CD4-positive, CD25-positive, alpha-beta regulatory T cell (primary cell): ENCODE measurements at places on chromosomes 2 and 18. TPM values are rescaled to one million over a fixed set of nuclear protein-coding genes. Genes with fewer than 3 reads are reported as not detected.

- no peak for DNase-seq
These were observed 38.7 kb upstream of the MEX3C start for GRCh38 chr18:51236225-51236624.

- no peak for DNase-seq
These were observed 638 bp upstream of the IRS1 start for GRCh38 chr2:226799976-226800940.

The SLC4A5 gene
- total RNA-seq: 12.7 TPM

The ADNP2 gene
- total RNA-seq: 43.6 TPM

- no peak for DNase-seq
These were observed 47.2 kb downstream of the BOD1L2 start for GRCh38 chr18:57194070-57194469.

DNA sequence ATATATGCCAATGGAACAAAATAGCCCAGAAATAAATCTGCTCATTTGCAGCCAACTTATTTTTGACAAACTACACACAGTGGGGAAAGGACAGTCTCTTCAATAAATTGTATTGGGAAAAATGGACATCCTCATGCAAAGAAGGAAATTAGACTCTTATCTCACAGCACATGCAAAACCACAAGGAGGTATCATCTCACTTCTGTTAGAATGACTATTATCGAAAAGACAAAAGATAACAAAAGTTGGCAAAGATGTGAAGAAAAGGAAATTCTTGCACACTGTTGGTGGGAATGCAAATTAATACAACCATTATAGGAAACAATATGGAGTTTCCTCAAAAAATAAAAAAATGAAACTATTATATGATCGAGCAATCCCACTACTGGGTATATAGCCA, 16.3 kb upstream of the WDR75 start:
- DNase-seq: no peak

GRCh38 chr2:188475945-188476344, 184.3 kb downstream of the GULP1 start:
- DNase-seq: no peak

DNA sequence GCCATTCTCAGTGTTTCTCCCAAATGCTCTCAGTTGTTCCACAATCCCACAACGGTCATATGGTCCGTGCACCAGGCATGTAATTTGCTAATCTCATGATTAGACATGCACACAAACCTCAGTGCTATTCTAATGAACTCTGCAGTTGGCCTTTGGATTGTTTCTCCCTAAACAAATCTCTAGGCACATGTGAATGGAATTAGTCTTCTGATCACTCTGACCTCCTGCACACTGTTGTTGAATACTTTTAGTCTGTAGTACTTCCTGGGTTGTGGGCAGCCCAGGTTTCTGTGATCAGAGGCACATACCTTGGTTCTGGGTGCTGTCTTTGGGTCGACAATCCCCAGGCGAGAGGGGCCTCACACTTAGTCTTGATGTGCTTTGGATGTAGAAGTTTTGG, 498.7 kb upstream of the SPRED2 start:
- no peak for DNase-seq

GRCh38 chr2:65498396-65498795, 66.0 kb upstream of the SPRED2 start:
- no peak for DNase-seq

- peak; percentile 77 for DNase-seq
These were observed 1.6 kb upstream of the PSTPIP2 start for GRCh38 chr18:46073474-46074331.

DNA sequence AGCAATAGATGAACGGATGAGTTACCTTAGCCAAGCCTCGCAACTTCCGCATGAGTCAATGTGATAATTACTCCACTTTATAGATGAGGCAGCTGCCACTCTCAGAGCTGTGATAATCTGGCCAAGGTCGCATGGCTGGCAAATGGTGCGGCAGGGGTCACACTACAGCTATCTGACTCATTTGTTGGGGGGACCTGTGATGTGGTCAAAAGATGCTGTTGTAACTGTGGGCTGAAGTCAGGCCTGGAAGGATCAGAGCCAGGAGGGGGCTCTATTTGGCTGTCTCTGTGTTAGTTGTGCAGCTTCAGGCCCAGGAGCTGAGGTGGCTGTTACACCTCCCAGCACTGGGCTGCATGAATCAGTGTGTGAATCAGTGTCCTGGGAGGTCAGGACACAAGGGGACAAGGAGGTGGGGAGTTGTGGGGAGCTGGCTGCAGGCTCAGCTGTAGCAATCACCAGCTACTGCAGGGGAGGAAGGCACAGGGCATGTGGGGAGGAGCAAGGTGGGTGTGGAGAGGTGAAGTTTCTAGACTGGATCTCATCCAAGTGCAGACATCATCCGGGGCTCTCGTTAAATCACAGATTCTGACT, 33.1 kb downstream of the NGEF start:
- DNase-seq: peak; percentile 7

DNA sequence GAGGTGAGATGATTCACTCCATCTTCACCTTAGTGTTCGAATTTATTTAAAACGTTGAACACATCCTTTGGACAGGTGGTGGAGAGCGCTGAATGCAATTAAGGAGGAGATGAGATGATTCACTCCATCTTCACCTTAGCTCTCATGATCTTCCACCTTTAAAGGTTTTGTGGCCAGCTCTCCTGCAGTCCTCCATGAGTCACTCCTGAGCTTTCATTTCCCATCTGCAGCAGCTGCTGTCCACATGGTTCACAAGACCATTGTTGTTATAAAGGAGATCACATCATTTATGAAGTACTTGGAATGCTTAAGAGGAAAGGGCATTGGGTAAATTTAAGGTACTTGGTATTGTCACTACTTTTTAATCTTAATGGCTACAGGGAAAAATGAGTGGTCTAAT, 298.5 kb downstream of the PAX3 start:
- DNase-seq: no peak

DNA sequence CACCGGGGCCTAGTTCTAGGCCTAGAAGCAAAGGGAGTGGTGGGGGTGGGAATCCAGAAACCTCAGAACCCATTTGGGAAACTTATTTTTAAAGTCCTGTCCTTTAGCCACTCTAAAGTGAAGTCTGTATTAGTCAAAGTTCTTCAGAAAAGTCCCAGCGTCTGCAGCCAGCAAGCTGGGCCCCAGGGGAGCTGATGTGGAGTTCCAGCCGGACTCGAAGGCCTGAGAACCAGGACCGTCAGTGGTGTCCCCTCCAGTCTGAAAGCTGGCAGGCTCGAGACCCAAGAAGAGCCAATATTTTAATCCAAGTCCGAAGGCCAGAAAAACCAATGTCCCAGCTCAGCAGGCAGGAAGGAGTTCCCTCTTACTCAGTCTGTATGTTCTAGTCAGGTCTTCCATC, 32.4 kb downstream of the ID2 start:
- DNase-seq: no peak

DNA sequence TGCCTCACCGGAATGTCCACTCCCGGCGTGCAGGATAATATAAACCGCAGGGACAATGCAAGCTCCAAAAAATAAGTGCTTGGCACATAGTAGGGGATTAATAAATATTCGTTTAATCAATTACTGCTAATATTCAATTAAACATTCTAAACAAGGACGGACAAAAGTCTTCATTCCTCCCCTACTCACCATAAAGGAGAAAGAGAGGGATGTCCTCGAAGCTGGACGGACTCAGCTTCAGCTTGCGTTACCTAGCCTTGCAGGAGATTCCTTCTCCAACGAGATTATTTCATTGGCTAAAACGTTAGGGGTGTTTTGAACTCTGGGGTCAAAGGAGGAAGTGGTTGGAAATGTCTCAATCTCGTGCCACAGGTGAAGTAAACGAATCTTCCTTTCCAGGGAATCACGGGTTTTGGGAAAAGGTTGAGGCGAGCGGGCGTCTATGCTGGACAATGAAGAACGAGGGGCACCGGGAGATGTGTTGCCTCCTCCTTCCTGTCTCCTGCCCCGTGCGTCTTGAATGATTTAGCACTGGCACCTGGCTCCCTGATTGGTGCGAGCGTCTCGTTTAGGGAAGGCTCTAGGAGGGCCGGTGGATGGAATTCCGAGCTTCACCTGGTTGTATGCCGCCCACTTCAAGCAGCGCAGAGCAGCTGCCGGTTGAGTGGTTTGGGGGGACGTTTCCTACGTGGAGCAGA, 2.0 kb upstream of the GAD1 start:
- DNase-seq: no peak

DNA sequence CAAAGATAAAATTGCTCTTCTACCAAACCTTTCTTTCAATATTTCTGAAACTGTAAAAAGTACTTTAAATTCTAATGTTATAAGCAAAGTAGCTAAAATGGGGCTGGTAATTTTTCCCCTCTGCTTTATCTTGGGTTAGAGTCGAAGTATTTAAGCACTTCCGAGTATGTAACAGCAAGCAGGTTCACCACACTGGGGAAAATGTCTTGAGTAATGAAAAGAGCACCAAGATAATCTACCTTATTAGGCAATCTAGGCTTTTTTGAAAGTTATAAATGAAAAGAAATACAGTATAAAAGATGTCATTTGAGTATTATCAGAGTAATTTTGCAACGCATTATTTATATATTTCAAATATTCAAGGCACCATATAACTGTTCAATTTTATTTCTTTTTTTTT, 687 bp upstream of the DSG3 start:
- DNase-seq: no peak

The ST8SIA5 gene
- not detected for total RNA-seq

DNA sequence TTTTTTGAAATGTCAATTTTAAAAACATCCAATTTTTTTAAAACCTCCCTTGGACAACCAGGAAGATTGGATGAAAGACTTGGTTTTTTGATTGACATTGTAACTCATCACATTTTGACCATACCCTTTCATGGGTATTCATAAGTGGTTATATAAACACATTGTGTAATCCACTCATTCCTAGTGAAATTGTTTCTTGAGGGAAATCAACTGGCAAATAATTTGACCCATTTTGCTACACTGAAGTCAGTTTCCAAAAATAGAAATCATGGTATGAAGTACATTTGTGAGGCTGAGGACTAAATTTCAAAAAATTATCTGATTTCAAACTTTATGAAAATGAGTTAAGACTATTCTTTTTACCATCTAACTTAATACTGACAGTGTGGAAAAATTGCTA, 31.5 kb downstream of the FBXO48 start:
- no peak for DNase-seq

GRCh38 chr2:479031-479430, 191.1 kb upstream of the ALKAL2 start:
- no peak for DNase-seq

- DNase-seq: no peak
These were observed 71.0 kb upstream of the SRD5A2 start for GRCh38 chr2:31651736-31652135.

- DNase-seq: no peak
These were observed 627.1 kb upstream of the SLC8A1 start for GRCh38 chr2:41079011-41079410.

GRCh38 chr2:182598626-182599025, 117.4 kb upstream of the DNAJC10 start:
- no peak for DNase-seq

DNA sequence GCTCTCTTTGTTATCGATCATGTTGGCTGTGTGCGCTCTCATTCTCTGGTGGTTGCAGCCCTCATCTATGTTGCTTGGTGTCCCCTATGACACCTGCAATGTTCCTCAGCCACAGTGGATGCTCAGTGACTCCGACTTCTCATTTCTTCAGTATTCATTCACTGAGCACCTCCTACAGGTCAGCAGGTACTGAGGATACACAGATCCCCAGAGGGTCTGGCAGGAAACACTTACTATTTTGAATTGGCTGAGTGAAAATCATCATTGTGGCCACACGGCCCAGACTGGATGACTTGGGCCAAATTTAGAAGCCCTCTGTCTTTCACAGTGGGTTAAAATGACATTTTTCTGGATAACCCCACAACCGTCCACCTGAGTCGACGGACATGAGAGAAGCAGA, 32.1 kb downstream of the EN1 start:
- no peak for DNase-seq

GRCh38 chr2:208142240-208142924, 3.6 kb downstream of the CRYGB start:
- no peak for DNase-seq

DNA sequence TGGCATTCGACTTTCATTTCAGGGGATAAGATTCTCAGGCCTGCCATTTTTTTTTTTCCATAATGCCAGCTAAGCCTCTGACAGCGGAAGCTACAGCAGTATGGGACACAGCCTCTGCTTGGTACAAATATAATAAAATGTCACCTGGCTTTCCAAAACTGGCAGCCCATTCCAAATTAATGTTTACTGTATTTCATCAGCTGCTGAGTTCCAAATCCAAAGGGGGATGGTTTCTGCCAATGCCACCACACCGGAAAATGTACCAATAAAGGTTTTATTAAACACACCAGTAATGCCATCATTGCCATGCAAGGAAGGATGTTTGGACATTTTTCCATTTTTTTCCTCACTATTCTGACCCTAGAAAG, 275.8 kb upstream of the CCDC68 start:
- no peak for DNase-seq

DNA sequence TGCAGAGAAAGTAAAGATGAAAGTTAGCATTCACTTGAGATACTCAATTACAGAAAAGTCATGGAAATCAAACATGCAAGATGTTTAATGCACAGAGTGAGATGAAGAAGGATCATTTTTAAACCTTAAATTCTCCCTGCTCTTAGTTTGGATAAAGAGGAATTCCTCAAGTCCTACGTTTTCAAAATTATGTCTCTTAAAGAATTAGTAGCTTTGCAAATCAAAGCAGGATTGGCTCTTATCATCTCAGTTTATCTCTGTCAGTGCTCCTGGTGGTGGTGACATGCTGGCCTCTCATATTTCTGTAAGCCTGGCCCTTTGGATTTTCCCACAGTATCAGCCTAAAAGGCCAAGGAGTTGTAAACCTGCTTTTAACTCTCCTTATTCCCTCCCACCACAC, 242.2 kb downstream of the NRXN1 start:
- DNase-seq: no peak

The MAPRE3 gene
- total RNA-seq: 1.7 TPM

DNA sequence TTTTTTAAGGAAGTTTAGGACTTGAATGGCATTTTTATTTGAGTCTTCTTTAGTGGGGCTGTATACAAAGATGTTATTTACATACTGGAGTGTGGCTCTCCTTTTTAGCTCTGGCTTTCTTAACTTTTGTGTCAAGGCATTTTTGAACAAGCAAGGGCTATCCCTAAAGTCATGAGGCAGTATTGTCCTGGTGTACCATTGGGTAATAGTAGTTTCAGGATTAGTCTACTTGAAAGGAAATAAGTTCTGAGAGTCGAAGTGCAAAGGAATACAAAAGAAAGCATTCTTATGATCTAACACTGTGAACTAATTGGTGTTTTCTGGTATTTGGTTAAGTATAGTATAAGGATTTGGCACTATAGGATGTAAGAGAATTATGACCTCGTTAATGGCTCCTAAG, 1.9 kb upstream of the CYP27A1 start:
- no peak for DNase-seq

- DNase-seq: no peak
These were observed 17.2 kb upstream of the ASXL3 start for GRCh38 chr18:33560686-33561370.

The UPP2 gene
- total RNA-seq: not detected
